ENCODE measurements at places on chromosomes 2 and 18.

- DNase-seq: no peak
Observed at GRCh38 chr2:107585851-107586250, 240.8 kb upstream of the RGPD4 start.

GRCh38 chr18:47898055-47898454, 32.4 kb downstream of the SMAD2 start:
- no peak for DNase-seq

DNA sequence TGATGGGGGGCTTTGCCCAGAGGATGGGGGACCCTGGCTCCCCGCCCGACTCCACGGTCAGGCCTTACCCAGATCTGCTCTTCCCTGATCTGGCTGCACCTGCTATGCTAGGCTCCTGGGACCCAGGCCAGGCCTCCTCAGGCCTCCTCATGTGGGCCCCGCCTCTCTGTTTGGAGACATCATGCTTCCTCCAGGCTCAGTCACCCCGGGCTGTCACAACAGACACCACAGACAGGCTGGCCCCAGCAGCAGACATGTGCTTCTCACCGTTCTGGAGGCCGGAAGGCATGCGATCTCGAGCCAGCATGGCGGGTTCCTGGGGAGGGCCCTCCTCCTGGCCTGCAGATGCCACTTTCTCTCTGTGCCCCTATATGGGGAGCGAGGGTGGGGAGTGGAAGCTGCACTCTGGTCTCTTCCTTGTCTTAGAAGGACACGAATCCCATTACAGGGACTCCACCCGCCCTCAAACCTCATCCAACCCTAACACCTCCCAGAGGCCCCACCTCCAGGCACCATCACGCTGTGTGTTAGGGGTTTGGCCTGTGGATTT, 10.8 kb upstream of the NEU4 start:
- DNase-seq: no peak

- no peak for DNase-seq
Observed at GRCh38 chr18:11996190-11996754, 15.0 kb downstream of the IMPA2 start.

- peak; percentile 23 for DNase-seq
Observed at GRCh38 chr2:187499941-187500532, 52.0 kb upstream of the CALCRL start.

GRCh38 chr2:190478572-190479195, 55.8 kb downstream of the NEMP2 start:
- DNase-seq: no peak

DNA sequence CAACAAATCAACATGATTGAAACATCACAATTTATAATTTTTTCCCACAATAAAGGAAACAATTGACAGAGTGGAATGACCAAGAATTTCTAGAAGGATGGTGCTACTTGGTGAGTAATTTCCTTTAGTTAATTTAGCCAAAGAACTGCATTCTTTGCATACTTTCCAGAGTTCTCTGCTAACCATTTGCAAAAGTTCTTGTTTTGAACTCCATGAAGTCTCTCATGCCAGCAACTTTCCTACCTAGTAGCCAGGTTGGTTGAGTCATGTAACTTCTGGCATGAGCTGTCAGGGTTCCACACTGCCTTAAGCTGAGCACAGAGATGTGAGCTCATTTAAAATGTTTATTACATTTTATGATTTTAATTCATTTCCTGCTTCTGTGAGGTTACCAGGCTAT, 539.6 kb downstream of the PID1 start:
- DNase-seq: no peak

Measured in stimulated activated CD4-positive, alpha-beta T cell treated with anti-CD3 and anti-CD28 coated beads, Interleukin-12 subunit alpha, Interleukin-12 subunit beta, amount 100 ng/mL, for 4 hours (primary cell).